ENCODE measurements at places on chromosomes 7 and 10.

DNA sequence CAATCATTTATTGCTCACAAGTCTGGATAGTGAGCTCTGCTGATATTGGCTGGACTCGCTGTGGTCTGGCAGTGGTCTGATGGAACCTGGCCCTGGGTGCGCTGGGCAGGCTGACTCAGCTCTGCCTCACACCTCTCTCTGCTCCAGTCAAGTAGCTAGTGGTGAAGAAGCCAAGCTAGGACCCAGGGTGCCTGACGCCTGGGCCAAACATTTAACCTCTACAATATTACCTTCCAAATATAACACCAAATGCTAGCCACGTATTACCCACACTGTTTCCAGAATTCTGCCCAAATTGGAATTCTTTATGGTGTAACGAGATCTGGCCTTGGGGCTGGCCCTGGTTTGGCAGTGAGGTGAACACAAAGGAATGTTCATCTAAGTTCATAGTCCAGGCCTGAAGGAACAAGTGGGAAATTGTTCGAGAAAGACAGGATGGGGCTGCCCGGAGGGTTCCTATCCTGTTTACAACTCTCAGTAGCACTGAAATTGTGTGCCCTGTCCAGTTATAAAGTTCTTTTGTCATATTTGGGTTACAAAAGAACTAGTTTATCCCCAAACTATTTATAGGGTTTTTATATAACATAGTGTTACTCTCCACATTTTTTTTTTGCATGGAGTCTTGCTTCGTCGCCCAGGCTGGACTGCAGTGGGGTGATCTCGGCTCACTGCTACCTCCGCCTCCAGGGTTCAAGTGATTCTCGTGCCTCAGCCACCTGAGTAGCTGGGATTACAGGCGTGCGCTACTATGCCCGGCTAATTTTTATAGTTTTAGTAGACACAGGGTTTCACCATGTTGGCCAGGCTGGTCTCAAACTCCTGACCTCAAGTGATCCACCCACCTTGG lies 16.3 kb downstream of the OR2AE1 start:
- DNase-seq: no peak

- DNase-seq: no peak
These were observed 219.0 kb downstream of the DIP2C start for GRCh38 chr10:470339-471003.

- no peak for DNase-seq
These were observed 1.8 kb downstream of the PFKP start for GRCh38 chr10:3068968-3069737.

GRCh38 chr7:106905734-106906133 lies 40.7 kb downstream of the PIK3CG start:
- no peak for DNase-seq

DNA sequence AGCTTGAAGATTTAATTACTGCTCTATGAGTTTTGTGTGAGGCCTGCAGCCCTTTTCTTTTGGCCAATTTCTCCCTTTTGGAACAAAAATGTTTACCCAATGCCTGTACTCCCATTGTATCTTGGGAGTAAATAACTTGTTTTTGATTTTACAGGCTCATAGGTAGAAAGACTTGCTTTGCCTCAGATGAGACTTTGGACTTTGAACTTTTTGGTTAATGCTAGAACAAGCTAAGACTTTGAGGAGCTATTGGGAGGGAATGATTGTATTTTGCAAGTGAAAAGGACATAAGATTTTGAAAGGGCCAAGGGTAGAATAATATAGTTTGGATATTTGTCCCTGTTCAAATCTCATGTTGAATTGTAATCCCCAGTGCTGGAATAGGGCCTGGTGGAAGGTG lies 152.0 kb downstream of the MAGI2 start:
- no peak for DNase-seq

- DNase-seq: no peak
These were observed 39.6 kb downstream of the PPIF start for GRCh38 chr10:79386637-79387465.

DNA sequence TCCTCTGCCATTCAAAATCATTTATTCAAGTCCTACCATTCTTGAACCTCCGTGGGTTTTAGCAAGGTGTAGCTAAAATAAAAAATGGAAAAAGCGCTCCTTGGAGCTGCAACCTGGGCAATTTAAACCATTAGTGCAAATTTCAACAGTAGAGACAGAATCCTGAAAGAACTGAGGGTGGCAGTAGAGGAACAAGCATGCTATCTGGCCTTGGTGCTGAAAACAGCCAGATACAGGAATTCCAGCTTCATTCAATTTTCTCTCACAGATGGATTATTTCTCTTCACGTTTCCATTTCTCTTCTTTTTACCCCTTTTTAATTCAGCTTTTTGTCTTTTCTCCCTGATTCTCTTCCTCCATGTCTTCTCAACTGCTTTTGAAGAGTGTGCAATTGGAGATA lies 77.7 kb downstream of the OTUD1 start:
- DNase-seq: no peak

GRCh38 chr10:86102451-86102850 lies 264.1 kb downstream of the GRID1 start:
- no peak for DNase-seq

DNA sequence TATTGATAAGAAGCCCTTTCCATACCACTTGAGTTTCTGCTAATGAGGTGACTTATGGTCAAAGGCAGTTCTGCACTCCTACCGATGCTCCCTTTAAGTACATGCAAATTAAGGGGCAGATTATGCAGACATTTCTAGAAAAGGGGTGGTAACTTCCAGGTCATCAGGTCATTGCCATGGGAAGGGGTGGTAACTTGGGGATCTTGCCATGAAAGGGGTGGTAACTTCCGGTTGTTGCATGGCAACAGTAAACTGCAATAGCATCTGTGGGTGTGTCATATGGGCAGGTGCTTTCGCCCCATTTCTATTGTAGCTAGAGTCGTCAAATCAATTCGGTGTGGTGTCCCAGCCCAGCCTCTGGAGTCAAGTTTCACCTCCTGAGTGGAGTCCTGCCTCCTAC lies 150.9 kb downstream of the UBE2H start:
- no peak for DNase-seq

All from stimulated activated CD4-positive, alpha-beta T cell treated with anti-CD3 and anti-CD28 coated beads, TNF-alpha, amount 100 ng/mL, for 48 hours (primary cell).